Activated T-cell treated with anti-CD3 and anti-CD28 coated beads, Interleukin-2, amount 50 U/mL, for 48 hours (primary cell): ENCODE measurements at places on chromosomes 1 and 21.
A peak's percentile ranks its signal among the peaks of the same experiment; 100 is the strongest.

DNA sequence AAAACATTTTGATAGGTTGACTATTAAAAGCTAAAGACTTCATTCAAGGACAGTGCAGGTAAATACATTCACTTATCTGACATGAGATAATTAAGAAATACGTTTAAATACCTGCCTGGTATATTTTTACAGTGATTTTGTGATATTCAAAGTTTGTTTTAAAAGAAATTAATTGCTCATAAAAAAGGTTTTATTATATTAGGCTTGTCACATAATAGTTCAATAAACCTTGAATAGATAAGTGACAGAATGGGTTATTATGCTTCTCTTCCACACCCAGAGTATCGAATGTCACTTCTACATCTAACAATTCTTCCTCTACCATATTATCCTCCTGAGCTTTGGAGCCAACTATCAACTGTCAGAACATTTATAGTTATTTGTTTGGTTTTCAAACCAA, 60.0 kb downstream of the LTN1 start:
- DNase-seq = no peak

DNA sequence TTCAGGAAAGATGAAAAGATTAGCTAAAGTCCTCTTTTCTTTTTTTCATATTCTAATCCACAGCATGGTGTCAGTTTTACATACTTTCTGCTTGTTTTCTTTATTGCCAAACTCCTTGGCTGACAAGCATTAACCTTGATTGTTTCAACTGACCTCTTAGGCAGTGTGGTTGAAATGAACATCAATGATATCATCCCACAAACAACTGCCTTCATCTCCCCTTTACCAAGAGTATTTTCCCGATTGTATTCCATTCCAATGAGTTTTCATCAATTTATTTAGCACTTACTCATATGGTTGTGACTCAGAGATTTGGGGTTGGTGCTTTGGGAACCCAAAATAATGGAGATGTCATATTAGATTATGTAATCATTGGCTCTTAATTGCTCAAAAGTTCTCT, 71.8 kb downstream of the SPAG17 start:
- no peak for DNase-seq

DNA sequence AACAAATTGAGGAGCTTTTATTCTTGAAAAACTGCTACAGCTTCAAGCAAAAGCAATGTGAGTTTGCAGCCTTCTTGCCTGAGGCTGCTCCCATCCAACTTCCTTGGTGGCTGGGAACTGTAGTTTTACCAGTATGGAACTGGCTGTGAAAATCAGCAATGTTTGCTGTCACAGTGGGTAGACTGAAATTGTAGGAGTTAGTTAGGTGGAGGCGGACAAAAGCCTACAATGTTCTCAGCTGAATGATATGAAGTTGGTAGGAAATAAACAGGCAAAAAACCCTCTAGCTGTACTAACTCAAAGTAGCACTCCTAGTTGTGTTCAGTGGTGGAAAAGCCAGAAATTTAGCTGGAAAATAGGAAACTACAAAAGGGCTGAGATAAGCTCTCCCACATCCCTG, 18.5 kb downstream of the HAX1 start:
- DNase-seq = no peak

GRCh38 chr1:9009438-9010370, 16.5 kb downstream of the SLC2A7 start:
- DNase-seq = peak; percentile 56

GRCh38 chr1:27539901-27540861, 50.2 kb upstream of the WASF2 start:
- DNase-seq = no peak

DNA sequence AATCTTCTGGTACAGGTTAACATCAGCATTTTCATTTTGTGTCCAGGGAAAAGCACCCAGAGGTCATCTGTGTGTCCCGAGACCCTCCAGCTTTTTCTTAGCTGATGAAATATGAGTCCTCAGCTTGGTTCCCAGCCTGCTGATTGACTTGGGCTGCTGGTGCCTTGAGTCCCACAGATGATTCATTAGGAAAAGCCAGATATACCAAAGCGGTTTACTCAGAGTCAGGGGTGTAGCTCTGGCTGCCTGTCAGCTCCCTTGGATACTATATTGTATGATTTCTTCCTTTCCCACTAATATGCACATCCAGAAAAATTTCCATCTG, 43.7 kb upstream of the MAB21L3 start:
- no peak for DNase-seq

DNA sequence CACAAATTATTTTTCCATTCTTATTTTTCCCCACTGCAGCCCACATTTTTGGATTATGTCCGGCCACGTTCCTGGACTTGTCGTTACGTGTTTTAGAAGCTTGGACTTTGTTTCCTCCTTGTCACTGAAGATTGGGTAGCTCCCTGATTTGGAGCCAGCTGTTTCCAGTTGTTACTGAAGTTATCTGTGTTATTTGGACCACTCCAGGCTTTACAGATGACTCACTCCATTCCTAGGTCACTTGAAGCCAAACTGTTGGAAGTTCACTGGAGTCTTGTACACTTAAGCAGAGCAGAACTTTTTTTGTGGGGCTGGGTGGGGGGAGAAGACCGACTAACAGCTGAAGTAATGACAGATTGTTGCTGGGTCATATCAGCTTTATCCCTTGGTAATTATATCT, 12.2 kb upstream of the AXDND1 start:
- DNase-seq = no peak

DNA sequence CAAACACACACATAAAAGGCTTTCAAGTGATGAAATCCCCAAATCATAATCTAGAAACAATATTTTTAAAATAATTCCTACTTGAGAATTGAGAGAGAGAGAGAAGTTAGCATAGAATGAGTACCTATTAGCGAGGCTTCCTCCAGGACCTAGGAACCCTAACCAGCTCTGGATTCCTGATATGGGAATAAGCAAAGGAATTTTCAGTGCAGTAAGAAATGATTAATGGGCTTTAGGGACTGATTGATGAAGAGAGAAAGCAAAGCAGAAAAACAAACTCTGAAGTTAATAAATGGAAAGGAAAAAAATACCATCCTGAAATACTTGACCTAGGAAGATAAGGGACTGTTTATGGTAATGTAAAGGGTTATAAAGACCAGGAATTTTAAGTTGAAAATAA, 60.6 kb downstream of the WARS2 start:
- DNase-seq = no peak

- DNase-seq = no peak
Measured at GRCh38 chr1:186094172-186094571, 280.9 kb downstream of the TPR start.

DNA sequence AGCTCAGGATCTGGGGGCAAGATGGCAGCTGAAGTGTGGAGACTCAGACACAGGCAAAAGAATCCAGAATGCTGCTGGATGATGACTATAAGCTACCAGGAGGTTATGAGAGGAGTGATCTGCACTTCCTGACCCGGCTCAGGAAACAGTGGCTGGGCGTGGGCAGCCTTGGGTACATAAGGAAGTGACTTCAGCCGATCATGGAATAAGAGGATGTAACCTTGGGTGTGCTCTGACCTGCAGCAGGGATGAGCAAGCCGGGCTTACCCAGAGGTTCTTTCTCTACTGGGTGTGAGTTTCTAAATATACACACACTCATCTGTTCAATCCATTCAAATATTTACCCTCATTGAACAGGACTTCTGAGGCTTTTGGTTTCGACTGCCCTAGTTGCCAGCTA, 62.7 kb downstream of the CD34 start:
- DNase-seq = peak; percentile 60

- DNase-seq = no peak
Measured at GRCh38 chr21:31905503-31906451, 33.0 kb downstream of the HUNK start.

DNA sequence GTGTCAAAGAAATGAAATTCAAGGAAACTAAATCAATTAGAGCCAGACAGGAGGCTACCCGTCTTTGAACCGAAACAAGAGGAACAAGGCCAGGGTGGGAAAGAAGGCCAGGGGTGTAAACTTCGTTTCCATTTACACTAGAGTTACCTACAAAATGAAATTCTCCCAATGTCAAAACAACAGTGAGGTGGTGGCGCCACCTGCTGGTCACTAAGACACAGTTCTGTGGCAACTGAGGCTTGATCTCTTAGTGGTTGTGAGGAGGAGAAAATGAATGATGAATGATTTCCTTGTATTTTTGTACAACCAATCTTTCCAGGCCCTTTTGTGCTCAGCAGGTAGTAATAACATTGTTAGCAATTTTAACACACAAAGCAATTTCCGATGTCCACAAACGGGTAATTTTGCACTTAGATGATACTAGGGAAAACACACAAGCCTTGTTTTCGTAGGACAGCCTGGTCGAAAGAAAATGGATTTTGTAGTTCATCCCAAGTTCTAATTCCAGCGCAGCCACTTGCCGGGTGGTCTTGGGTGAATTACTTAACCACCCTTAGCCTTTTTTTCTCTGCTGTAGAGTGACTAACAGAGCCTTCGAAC, 54.8 kb upstream of the SOD1 start:
- DNase-seq = peak; percentile 77

- no peak for DNase-seq
Measured at GRCh38 chr1:89962742-89963075, 32.2 kb upstream of the ZNF326 start.

- peak; percentile 34 for DNase-seq
Measured at GRCh38 chr1:211606332-211606913, 27.5 kb upstream of the SLC30A1 start.

DNA sequence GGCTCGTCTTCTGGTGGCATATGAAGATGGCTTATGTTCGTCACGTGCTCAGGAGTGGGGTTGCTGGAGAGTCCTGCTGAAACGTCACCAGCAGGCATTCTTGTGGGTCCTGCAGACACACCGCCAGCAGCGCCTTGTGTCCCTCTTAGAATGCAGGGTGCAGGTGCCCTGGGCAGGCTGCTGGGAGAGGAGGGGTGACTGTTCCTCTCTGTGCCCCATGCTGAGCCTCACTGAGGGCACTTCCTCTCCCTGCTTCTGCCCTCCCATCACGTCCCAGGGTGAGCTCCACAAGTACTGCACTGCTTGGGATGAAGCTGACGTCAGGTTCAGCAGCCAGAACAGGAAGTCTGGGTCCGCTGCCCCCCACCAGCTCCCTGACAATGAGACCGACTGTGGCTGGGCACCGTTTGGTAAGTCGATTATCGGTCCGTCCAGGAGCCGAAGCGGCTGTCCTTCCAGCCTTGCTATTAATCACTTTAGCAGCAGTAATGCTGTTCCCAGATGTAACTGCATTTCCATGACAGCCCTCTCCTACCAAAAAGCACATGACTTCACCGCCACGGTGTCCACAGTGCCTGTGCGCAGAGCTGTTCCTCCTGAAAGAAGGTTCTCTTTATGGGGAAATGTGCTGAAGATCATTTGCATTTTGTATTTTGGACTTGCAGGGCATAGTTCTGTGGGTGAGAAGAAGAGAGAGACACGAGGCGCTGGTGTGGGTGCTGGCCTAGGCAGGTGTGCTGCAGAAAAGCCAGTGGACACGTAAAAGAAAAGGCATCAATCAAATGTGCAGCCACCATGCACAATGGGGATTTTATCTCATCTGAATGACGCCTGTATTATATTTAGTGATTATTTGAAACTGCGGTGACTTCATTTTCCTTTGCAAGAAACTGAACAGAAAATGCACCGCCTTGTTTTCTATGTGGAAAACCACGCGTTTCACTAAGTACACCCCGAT, 21.0 kb downstream of the SLC37A1 start:
- no peak for DNase-seq

- DNase-seq = peak; percentile 43
Measured at GRCh38 chr1:225445639-225446594, 18.1 kb upstream of the LBR start.

DNA sequence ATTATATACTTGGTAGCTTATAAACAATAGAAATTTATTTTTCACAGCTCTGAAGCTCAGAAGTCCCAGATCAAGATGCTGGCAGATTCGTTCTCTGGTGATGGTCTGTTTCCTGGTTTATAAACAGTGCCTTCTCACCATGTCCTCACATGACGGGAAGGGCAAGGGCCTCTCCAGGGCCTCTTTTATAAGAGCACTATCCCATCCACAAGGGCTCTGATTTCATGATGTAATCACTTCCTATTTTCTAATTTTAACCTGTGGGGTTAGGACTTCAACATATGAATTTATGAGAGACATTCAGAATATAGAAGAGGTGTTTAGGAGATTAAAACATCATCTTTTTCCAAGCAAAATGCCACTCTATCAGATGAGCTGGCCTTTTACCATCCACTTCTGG, 32.1 kb upstream of the PLPPR4 start:
- no peak for DNase-seq

DNA sequence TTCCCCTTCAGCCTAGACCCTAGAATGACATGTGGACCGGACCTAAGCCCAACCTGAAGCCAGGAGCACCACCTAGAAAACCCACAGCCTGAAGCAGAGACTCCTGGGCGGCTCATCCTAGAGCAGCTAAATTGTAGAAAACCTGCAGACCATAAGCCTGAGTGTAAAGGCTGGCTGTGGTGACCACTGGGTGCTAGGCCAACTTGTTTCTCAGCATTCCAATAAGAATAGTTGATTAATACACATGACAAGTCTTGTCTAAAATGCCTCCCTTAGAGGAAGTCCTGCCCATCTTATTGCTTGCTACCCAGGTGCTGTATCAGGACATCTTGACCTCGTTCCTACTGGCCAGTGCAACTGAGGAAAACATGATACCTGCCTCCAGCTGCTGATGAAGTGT, 23.3 kb upstream of the CASQ2 start:
- DNase-seq = no peak

- no peak for DNase-seq
Measured at GRCh38 chr1:89710498-89711139, 77.7 kb downstream of the LRRC8C start.

DNA sequence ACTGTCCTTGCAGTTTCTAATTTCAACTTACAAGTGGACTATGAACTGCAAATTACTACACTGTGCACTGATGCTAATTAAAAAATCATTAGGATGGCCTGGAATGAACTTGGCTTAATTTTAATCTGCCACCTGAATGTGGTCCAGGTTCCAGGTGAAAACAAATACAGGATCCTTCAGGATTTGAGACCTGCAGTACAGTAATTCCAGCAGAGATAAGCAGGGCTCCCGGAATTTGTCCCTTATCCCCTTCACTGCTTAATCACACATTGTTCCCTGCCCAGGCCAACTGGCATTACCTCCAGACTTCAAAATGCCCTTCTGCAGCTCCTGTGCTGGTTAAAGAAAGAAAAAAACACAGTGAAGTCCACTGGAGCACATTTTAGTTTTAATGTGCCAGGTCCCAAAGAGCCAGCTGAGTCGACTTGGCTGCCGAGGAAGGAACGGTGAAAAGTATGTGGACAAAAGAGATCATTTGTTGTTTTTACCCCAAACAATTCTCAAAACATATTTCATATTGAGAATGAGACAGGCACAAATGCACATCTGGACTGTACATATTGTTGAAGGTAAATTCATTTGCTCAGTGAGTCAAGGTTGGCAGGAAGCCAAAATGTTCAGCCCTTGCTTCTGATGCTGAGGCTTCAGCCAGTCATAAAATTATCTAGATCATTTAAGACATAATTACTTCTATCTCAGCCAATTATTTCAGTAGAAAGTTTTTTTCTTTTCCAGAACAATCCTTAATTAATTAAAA, 28.3 kb downstream of the DEGS1 start:
- DNase-seq = no peak

GRCh38 chr1:192550922-192551534, 24.5 kb upstream of the RGS1 start:
- no peak for DNase-seq
